NAMALWA (cell line): ENCODE measurements at places on chromosomes 7 and 10.

DNA sequence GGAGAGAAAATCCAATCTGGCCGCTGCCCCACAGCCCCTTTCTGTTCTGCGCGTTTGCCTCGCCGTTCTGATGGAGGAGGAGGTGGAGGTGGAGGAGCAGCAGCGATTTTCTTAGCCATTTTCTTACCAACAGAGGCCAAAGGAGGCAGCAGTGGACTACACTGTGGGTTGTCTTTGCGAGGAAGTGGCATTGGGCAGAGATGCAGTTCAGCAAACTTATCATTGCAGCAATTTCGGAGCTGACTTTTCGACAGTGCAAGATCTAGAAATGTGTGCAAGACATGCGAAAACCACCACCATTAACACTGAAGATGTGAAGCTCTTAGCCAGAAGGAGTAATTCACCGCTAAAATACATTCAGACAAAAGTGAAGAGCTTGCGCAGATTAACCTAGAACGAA, 1.9 kb upstream of the ARL4A start:
- peak; percentile 55 for DNase-seq

- no peak for DNase-seq
Observed at GRCh38 chr7:4260867-4261600, 421.1 kb upstream of the FOXK1 start.

DNA sequence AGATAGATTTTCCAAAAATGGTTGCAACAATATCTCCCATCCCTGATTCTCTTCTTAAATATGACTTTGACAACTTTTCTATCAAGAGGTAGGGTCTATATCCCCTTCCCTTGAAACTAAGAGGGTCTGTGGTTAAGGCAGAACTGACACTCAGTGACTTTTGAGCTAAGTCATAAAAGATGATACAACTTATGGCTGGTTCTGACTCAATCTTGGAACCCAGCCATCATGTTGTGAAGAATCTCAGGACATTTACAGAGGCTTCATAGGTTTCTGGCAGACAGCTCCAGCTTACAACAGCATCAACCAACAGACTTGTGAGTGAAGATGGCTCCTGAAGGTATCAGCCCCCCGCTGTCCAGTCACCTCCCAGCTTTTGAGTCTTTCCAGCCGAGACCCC, 203.5 kb downstream of the RNLS start:
- DNase-seq: no peak

- DNase-seq: no peak
Observed at GRCh38 chr7:113010377-113010776, 76.2 kb downstream of the GPR85 start.

GRCh38 chr10:75261813-75262705, 26.3 kb upstream of the COMTD1 start:
- no peak for DNase-seq
